ENCODE measurements at places on chromosomes 6 and 20. TPM values are rescaled to one million over a fixed set of nuclear protein-coding genes. Genes with fewer than 3 reads are reported as not detected.

Gene BMP7
- 0.78 TPM for total RNA-seq

Gene RIOK1
- total RNA-seq = 15.6 TPM

Gene GRIK2
- total RNA-seq = 1.9 TPM

Gene PRKN
- 5.4 TPM for total RNA-seq

Gene GTF3C6
- total RNA-seq = 73.4 TPM

Gene BHLHE23
- total RNA-seq = not detected

Gene HAO1
- not detected for total RNA-seq

Gene HDGFL1
- not detected for total RNA-seq

Gene TREM2
- 2.9 TPM for total RNA-seq

Gene ERGIC3
- total RNA-seq = 262 TPM

Gene BEND6
- 0.53 TPM for total RNA-seq

Gene TP53TG5
- total RNA-seq = 0.59 TPM

GRCh38 chr6:87483929-87484328 lies 11.2 kb downstream of the SLC35A1 start:
- DNase-seq = no peak

DNA sequence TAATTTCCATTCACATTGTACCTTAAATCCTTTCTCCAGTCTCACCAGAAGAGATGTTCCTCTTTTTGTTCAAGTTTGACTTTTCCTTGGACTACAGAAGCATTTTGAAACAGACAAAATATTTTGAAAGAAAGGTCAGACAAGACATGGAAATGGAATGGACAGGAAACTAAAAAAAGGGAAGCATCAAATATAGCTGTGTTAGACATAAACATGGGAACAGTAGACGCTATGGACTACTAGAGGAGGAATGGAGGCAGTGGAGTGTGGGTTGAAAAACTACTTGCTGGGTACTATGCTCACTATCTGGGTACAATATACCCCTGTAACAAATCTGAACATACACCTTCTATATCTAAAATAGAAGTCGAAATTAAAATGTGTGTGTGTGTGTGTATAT lies 4.1 kb upstream of the FAM135A start:
- DNase-seq = no peak

DNA sequence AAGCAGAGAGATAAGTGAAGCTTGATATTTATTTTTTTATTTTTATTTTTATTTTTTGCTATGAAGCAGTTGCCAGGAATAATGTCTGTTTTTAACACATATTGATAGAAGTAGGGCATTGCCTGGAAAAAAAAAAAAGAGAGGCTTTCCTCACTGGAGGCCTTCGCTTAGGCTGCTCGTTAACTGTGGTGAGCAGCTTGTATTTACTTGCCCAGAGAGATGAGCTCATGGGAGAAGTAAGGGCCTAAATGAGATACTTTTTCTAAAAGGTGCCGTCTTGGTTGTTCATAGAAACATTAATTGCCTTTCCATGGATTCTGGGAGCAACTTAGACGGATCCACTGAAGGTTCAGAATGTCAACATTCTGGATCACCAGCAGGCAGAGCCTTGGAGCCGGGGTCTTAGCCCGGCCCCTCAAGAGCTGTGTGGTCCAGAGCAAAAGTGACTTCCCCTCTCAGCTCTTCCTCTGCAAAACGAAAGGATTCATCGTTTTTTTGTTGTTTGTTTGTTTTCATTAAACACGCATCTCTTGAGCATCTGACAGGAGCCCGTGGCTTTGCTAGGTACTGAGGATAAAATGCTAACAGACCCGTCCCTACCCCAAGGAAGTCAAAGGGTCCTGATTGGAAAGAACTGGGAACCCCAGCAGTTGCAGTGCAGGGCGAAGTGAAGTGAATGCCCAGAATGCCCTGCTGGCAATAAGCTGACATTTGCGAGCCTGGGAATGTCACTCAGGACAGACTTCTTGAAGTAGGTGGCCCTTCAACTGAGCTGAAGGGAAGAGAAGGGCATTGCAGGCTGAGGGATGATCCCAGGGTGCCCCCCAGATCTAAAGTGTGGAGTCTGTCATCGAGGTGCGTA lies 138.5 kb downstream of the ZDHHC14 start:
- no peak for DNase-seq

DNA sequence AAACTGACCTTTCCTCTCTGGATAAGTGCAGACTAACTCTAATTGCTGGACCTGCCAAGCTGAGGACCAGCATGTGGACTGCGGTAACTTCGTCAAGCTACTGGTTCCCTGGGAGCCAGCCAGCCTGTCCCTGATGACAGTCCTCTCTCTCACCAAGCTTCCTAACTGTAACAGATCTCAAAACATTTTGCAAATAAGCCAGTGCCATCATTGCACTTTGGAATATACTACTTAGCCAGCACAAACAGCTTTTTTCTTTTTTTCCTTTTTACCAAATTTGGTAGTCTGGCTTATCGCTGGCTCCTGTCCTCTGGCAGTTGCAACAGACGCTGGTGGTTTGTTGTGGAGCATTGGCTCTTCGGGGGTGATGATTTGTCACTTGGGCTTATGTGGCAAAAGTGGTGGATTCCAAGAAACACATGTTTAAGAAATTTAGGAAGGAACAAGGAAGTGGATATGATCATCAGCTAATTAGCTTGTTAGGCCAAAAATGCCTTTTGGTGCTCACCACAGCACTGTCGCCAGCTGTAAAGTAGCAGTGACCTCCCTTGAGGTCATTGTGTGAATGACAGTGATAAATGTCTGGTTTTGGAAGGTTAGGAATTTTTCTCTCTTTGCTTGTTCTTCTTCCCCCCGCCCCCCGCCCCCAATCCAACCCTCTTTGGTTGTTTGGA lies 171.7 kb downstream of the CLIC5 start:
- DNase-seq = no peak

GRCh38 chr6:24537771-24538385 lies 43.1 kb downstream of the ALDH5A1 start:
- DNase-seq = no peak

DNA sequence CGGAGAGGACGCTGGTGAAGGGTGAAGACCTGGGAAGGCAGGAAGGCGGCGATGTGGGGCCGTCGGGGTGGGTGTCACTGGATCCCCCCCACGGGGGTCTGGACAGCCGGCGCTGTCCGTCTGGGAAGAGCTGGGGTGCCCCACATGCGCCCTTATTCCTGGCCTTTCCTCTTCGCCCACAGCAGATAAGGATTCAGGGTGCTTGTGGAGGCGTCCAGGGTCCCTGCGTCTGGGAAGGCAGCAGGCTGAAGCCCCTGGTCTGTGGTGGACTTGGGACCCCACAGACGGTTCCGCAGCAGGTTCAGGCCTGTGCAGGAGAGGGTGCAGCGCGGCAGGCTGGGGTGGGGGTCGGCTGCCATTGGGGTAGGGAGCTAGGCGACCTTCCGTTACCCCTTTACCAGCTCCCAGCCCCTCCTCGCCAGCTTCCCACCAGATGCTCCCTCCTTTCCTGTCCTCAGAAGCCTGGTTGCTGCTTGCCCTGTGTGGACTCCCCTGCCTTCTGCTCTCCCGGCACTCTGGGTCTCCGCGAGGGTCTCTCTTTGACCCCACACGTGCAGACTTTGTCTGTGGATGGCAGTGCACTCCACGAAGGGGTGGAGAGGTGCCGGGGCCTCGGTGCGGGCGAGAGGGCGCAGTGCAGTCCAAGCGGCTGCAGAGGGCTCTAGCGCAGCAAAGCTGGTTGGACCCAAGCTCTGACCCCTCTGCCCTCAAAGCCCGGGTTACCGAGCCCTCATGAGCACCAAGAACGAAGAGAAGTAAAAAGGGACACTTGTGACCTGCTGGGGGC lies 2.1 kb upstream of the GATA5 start:
- no peak for DNase-seq

- no peak for DNase-seq
Observed at GRCh38 chr20:59776059-59776603, 157.3 kb downstream of the SYCP2 start.

- DNase-seq = no peak
Observed at GRCh38 chr6:112951829-112952228, 604.7 kb downstream of the RFPL4B start.

GRCh38 chr20:24489193-24489592 lies 19.8 kb downstream of the SYNDIG1 start:
- DNase-seq = no peak

DNA sequence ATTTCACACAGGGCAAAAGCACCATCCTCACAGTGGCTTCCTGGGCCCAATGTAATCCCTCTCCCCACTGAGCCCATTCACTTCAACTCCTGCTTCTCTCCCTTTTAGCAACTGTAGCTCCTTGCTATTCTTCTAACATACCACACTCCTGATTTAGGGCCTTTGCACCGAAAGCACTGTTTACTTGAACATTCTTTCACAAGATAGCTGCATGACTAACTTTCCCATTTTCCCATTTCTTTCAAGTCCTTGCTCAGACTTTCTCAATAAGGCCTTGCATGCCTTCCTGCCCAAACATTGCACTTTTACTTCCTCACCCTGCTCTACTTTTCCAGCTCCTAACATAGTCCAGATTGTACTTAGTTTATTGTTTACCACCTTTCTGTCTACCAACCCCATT lies 73.0 kb downstream of the SHPRH start:
- no peak for DNase-seq

DNA sequence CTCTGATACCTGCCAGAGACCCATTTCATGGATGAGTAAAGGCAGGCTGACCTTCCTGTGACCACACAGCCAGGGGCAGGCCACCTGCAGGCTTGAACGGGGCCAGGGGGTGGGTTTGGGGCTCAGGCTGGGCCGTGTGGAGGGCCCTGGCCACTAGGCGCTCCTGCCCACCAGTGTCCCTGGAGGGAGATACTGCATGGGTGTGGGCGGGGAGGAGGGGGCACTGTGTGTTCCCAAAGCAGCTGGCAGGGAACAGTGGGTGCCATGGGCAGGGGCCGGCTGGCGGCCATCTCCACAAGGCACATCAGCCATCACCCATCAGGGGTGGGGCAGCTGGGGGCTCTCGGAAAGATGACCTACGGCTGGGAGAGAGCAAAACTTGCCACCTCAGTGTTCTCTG lies 15.4 kb downstream of the SRC start:
- DNase-seq = peak; percentile 17

- DNase-seq = peak; percentile 66
Observed at GRCh38 chr6:41636833-41637193, 1.5 kb upstream of the MDFI start.

DNA sequence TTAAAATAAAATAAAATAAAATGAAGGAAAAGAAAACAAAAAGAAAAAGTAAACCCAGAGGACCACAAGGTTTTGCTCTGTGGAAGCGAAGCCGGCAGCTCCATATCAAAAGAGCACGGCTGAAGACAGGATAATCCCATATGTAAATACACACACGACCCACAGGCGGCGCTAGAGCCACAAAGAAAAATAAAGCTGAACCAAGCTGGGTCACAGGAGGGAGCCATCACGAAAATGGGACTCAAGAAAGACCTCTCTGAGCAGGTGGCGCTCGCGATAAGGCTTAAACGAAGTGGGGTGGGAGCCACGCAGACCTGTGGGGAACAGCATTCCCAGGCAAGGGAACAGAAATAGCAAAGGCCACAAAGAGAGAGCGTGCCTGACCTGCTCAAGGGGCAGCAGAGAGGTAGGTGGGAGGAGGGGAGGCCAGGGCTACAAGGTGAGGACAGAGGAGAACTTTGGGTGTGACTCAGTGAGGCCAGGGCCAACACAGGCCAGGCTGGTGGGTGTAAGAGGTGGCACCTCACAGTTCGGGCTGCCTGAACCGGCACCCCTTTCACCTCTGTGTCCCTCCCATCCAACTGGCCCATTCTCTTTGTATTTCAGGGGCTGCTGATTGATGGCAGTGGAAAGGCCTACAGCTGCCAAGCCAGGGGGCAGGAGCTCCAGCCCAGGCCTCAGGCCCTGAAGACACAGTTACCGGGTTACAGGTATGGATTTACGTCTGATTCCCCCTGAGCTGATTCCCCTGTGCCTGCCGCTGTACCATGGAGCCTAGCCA lies 26.0 kb downstream of the PTGIS start:
- peak; percentile 39 for DNase-seq

DNA sequence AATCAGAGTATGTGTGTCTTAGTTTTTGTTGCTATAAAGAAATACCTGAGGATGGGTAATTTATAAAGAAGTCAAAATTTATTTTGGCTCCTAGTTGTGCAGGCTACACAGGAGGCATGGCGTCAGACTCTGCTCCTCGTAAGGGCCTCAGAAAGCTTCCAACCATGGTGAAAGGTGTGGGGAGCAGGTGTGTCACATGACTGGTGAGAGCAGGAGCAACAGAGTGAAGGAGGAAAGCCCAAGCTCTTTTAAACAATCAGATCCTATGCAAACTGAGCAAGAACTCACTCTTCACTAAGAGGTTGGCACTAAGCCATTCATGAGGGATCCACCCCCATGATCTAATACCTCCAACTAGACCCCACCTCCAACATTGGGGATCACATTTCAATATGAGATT lies 1524.3 kb downstream of the HACE1 start:
- no peak for DNase-seq

DNA sequence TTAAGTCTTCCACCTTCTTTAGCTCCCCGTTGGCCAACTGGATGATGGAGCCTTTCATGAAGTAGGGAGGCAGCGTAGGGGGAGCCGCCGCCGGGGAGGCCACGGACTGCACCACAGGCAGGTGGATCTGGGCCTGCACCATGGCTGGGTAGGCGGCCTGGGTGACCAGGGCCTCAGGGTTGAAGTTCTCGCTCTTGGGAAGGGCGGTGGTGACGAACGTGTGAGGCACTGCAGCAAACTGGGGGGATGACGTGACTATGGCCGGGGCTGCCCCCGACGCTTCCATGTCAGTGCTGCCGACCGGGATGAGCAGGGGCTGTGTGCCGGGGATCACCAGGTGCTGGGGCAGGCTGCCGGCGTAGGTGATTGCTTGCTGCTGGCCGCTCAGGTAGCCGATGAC lies 88.1 kb downstream of the GMPR start:
- DNase-seq = no peak

- no peak for DNase-seq
Observed at GRCh38 chr20:37921341-37921929, 18.5 kb downstream of the VSTM2L start.

GRCh38 chr6:37123957-37124729 lies 45.8 kb upstream of the PIM1 start:
- no peak for DNase-seq

- DNase-seq = no peak
Observed at GRCh38 chr20:3515379-3516170, 44.8 kb downstream of the ATRN start.

DNA sequence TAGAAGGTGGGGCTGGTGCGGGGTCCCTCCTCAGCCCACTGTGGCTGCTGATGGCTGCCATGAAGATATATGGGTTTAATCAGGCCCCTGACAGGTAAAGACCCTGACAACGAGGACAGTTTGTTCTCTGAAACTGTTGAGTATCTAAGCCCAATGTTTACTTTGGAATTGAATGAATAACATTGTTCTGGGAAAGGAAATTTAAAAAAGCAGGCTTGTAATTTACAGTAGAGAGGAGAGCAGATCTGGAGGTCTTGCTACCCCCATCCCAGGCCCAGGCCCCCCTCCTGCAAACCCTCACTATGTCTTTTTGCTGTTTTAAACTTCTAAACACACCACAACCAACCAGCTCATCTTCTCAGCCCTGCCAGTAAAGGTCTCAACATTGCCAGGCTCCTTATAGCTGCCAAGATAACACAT lies 171.3 kb downstream of the CDC5L start:
- no peak for DNase-seq

- DNase-seq = no peak
Observed at GRCh38 chr6:166415306-166415705, 32.6 kb upstream of the MPC1 start.

Data from left colon (tissue), 2 donors.